ENCODE measurements at places on chromosomes 13 and 19. TPM values are rescaled to one million over a fixed set of nuclear protein-coding genes. Genes with fewer than 3 reads are reported as not detected.

ZNF155 gene
- 14.1 TPM for total RNA-seq

FGF21 gene
- not detected for total RNA-seq

CKM gene
- total RNA-seq = 39.0 TPM

C19orf12 gene
- 20.8 TPM for total RNA-seq

PCDH17 gene
- 12.4 TPM for total RNA-seq

EBI3 gene
- total RNA-seq = 0.32 TPM

CYP4F11 gene
- 1.0 TPM for total RNA-seq

ATG4D gene
- 6.0 TPM for total RNA-seq

ZNF575 gene
- total RNA-seq = 0.42 TPM

ZNF471 gene
- 18.5 TPM for total RNA-seq

ZNF724 gene
- 12.1 TPM for total RNA-seq

MYH14 gene
- total RNA-seq = 15.5 TPM

FOXO1 gene
- total RNA-seq = 23.2 TPM

CRLF1 gene
- 2.5 TPM for total RNA-seq

IRGC gene
- not detected for total RNA-seq

CD22 gene
- 8.8 TPM for total RNA-seq

NFIC gene
- total RNA-seq = 26.4 TPM

IZUMO2 gene
- not detected for total RNA-seq

NBEA gene
- 84.3 TPM for total RNA-seq

GARIN5A gene
- not detected for total RNA-seq

LAIR1 gene
- total RNA-seq = 11.8 TPM

DNAJC3 gene
- 71.3 TPM for total RNA-seq

LCP1 gene
- total RNA-seq = 43.5 TPM

TICAM1 gene
- total RNA-seq = 1.4 TPM

STRN4 gene
- 34.5 TPM for total RNA-seq

ZNF208 gene
- 1.1 TPM for total RNA-seq

PNMA8C gene
- total RNA-seq = 1.6 TPM

SKA3 gene
- total RNA-seq = 16.7 TPM

ZNF101 gene
- total RNA-seq = 9.5 TPM

PRTN3 gene
- 0.26 TPM for total RNA-seq

ZNF77 gene
- 6.8 TPM for total RNA-seq

ZNF729 gene
- not detected for total RNA-seq

SLC25A41 gene
- total RNA-seq = not detected

KLK2 gene
- not detected for total RNA-seq

ZMYM5 gene
- total RNA-seq = 41.0 TPM

ISYNA1 gene
- 26.0 TPM for total RNA-seq

CYP2A6 gene
- not detected for total RNA-seq

ZNF98 gene
- total RNA-seq = 2.7 TPM

ZDHHC20 gene
- total RNA-seq = 209 TPM

SF3A2 gene
- total RNA-seq = 32.5 TPM

PRX gene
- 3.2 TPM for total RNA-seq

ZNF563 gene
- total RNA-seq = 8.4 TPM

C5AR1 gene
- total RNA-seq = 1.8 TPM

NAPSA gene
- 0.58 TPM for total RNA-seq

ADAMTSL5 gene
- total RNA-seq = 4.1 TPM

CLEC17A gene
- 0.21 TPM for total RNA-seq

KIR3DL2 gene
- not detected for total RNA-seq

KCNN4 gene
- total RNA-seq = 4.3 TPM

GIPC3 gene
- 0.11 TPM for total RNA-seq

MUC16 gene
- under 0.01 TPM for total RNA-seq

CYP2A7 gene
- not detected for total RNA-seq

NOVA2 gene
- 1.2 TPM for total RNA-seq

CGB5 gene
- not detected for total RNA-seq

COL4A1 gene
- 1,096 TPM for total RNA-seq

PEAK3 gene
- total RNA-seq = not detected
